ENCODE measurements at places on chromosomes 2 and 18.

DNA sequence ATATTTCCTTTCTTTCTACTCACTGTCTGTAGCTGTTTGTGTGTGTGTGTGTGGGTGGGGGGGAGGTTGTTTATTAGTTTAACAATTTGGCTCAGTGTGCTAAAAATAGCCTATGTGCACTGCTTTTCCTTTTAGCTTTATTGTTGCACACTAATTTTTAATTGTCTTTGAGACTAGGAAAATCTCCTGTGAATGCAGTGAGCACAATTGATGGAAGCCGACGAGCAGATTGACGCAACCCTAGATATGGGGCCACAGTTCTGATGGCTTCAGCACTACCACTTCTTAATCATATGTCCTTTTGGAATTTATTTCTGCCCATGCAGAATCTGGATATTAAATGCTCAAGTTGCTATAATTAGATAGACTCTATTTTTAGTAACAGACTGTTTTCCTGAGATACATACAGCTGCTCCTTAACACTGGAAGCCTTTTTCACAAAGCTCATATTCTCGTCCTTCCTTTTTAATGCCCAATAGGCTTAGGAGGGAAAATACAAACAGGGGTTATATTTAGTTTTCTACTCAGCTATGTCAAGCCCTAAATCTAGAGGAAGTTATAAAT is 109.1 kb downstream of the IRS1 start:
- no peak for DNase-seq

DNA sequence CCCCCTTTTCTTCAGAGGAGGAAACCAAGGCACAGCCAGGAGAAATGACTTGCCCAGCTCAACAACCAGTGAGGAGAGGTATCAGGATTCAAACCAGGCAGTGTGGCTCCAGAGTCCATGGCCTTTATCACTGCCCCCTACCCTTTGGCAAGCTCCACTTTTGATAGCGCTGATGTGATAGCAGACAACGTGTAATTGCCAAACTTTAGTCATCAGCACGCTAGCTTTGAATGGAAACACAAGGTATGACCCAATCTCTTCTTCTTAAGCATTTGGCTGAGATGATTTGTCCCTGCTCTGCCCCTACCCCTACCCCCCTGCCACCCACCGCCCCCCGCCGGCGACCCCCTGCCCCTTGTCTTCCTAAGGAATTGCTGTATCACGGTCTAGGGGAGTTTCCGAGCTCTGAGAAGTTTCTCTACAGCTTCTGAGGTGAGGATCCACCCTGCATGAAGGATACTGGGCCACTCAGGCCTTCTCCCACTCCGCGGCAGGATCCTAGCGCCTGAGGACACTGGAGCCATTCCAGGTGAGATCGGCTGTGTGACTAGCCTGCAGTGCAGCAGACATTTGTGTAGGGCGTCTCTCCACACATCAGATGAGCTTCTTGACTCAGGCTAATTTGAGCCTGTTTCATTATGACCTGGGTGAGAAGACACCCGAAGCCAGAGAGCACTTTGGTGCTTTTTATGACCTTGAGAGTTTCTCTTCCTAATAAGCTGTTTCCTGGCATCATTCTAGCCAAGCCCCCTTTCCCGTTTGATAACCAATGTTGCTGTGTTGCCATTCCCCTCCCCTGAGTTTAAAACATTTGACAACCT is 75.1 kb upstream of the MAP4K4 start:
- no peak for DNase-seq

- DNase-seq = no peak
Measured at GRCh38 chr2:1907849-1908533, 163.7 kb upstream of the PXDN start.

DNA sequence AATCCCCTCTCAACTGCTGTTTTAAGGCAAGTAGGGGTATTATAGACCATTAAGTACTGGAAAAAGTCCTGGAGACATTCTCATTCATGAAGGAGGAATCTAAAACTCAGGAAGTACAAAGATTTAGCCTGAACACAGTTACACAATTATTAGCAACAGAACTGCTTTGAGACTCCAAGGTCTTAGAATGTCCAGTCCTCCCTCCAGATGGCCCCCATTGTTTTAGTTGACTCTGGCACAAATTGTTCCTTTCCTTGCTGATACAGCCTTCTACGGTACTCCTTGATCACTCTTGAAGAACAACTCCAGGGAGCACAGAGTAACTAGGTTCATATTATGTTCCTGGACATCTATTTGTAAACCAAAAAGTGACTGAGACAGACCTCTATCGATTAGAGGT is 210.1 kb upstream of the RND3 start:
- no peak for DNase-seq

GRCh38 chr18:9008200-9008708 is 94.2 kb upstream of the NDUFV2 start:
- no peak for DNase-seq

- DNase-seq = no peak
Measured at GRCh38 chr18:75068682-75069435, 140.1 kb downstream of the PTGR3 start.

- no peak for DNase-seq
Measured at GRCh38 chr18:33469699-33470098, 29.2 kb upstream of the CCDC178 start.

GRCh38 chr2:40256649-40257048 is 195.2 kb downstream of the SLC8A1 start:
- DNase-seq = no peak

DNA sequence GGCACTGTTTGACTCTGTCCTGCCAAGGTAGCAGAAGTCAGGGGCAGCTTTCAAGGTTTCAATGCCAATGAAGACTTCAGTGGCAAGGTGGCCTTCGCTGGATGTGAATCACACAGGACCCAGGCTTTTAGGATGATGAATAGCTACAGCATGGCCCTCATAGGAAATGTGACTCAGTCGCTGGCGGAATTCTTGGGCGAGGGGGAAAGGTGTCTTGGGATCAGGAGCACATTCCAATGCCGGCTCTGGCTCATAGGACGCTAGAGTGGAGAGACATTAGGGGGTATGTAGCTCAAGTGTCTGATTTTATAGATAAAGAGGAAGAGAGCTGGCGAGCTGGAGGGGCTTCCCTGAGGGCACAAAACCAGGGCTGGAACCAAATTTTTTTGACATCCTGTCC is 68.6 kb downstream of the SMIM21 start:
- DNase-seq = no peak

DNA sequence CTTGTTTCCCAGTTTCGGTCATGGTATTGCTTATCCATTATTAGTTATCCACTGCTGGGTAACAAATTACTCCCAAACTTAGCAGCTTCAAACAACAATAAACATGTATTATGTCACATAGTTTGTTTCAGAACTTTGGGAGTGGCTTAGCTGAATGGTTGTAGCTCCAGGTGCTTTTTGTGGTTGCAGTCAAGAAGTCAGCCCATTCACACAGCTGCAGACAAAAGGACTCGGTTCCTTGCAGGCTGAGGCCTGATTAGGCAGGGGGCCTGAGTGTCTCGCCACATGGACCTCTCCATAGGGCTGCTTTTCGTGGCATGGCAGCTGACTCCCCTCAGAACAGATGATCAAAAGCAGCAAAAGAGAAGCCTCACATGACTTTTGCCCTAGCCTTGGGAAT is 58.2 kb upstream of the ITGA4 start:
- no peak for DNase-seq

DNA sequence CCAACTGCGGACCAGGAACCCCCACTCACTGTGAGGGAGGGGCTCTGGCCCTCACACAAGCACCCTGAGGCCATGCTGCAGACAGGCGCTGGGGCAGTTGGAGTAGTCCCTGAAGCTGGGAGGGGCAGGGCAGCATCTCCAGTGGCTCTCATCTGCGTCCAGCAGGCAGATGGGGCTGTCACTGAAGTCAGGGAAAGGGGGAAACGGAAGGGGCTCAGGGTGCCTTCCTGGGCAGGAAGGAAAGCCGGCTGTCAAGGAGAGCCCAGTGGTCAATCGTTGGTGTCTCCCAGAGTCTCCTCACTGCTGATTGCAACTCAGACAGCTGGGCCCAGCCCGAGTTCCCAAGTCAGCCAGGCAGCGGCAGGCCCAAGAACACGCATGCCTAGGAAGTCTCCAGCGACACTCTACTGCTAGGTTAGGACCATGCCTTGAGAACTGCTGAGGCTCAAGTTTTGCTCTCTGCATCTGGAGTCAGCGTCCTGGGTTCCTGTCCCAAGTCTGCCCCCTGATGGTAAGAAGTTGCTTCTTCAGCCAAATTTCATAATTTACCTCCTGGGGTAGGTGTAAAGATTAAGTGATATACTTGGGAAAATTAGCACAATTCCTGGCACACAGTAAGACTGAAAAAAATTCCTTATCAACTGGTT is 27.4 kb upstream of the NMUR1 start:
- DNase-seq = no peak

DNA sequence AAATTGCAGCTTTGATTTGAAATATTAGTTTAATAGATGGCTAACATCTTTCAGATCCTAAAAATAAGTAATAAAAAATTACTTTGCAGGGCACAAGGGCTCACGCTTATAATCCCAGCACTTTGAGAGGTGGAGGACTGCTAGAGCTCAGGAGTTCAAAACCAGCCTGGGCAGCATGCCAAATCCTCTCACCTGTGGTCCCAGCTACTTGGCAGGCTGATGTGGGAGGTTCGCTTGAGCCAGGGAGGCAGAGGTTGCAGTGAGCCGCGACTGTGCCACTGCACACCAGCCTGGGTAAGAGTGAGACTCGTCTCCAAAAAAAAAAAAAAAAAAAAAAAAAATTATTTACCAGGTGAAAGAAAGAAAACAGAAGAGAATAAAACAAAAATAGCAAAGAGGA is 449.8 kb downstream of the NRXN1 start:
- no peak for DNase-seq

GRCh38 chr2:195164930-195165329 is 492.1 kb upstream of the SLC39A10 start:
- DNase-seq = no peak

GRCh38 chr18:41436772-41437171 is 518.3 kb upstream of the PIK3C3 start:
- no peak for DNase-seq
